ENCODE measurements at places on chromosomes 4 and X.

- no peak for DNase-seq
Observed at GRCh38 chrX:6708041-6708440, 173.1 kb upstream of the VCX3A start.

GRCh38 chrX:45502396-45502795 lies 301.7 kb upstream of the DIPK2B start:
- no peak for DNase-seq

GRCh38 chr4:47837908-47838294 lies at the start of gene CORIN:
Gene CORIN (minus strand): TSS chr4:47838067. CDS start chr4:47837949, 118 bp downstream.
- DNase-seq = no peak

DNA sequence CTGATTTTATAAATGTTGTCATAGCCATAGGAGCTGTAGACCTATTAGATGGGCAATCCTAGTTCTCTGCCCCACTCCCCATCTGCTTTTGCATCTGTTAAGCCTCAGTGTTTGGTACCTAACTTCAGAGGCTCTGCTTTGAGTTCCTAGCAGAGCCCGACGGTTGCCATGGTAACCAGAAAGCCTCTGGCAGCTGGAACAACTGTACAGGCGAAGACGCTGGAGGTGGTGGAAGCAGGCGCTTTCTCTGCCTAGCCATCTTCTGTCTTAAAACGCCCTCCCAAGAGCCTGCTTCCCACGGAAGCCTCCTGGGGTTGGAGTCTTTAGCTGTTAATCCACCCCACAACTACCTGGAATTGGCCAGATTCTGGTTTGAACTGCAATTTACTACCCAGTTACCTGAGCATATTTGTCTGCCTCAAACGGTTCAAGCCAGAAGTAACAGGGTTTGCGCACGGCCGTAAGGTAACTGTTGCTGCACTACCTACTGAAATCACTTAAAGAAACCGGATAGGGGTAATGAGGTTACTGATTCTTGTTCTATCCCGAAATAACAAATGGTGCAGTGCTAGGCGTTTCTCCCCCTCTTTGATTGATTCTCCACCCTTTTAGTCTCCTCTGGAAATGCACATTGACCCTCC lies 1.0 kb upstream of the GABRG1 start:
- DNase-seq = no peak

DNA sequence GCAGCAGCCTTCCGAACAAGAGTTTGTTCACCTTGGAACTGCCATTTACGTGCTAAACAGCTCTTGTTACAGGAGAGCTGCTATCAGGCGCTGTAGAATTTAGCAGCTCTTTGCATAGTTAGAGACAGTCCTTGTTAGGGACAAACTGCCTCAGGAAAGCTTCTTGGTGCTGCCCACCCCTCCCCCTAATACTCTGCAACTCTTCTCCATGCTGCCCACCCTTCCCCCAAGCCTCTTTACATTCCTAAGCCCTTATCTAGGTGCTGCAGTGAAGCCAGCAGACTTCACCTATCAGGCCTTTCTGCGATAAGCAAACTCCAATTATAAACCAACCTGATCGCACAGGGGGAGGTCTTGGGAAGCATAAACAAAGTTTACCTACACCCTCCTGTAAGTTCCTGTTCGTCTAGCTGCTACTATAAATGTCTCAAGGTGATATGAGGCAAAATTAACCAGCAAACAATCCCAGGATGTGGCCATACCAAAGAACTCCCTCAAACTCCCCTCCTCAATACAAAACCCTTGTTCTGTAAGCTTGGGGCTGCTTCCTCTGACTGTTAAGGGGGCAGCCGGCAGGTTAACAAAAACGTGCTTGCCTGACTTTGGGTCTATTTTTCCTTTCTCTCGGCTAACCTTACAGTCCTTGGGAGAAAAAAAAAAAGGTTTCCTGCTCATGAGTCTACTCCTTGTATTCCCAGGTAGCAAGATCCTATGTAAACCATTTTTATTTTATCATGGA lies 74.0 kb upstream of the GC start:
- no peak for DNase-seq

GRCh38 chr4:186095406-186095805 lies 9.1 kb upstream of the FAM149A start:
- no peak for DNase-seq

- peak; percentile 13 for DNase-seq
Observed at GRCh38 chrX:129726307-129727111, 12.3 kb upstream of the XPNPEP2 start.

DNA sequence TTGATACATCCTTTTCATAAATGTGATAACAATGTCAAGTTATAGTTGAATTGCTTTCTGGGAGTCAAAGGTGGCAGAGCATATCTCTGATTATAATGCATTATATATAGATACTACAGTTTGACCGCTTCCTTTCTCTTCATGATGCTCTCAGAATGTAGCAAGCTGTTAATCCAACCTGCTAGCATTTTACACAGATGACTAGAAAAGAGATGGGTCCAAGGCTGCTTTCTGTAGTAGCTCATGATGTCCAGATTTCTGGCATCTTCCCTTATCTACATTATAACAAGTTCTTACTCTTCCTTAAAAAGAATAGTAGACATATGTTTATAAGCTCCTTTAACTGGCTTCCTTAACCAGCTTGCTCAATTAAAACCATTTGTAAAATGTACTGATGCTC lies 192.0 kb downstream of the NWD2 start:
- DNase-seq = no peak

DNA sequence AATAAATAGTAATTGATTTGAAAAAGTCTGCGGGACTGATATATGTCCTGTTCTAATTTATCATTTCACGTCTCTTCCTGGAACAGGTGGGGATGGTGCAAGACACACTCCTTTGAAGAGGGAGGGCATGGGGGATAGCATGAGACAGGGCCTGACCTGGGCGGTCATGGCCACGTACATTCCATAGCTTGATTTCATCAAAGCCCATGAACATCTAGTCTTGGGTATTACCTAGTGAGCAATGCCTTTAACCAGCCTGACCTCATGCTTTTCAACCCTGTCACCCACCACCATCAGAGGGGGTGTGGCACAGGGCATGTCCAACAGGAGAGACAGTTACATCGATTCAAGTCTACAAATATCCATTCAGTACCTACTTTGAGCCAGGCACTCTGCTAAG lies 52.3 kb upstream of the HOPX start:
- no peak for DNase-seq

GRCh38 chr4:132502096-132502552 lies 647.0 kb upstream of the PCDH10 start:
- DNase-seq = no peak

GRCh38 chrX:19776753-19777152 lies 110.6 kb downstream of the SH3KBP1 start:
- DNase-seq = no peak

DNA sequence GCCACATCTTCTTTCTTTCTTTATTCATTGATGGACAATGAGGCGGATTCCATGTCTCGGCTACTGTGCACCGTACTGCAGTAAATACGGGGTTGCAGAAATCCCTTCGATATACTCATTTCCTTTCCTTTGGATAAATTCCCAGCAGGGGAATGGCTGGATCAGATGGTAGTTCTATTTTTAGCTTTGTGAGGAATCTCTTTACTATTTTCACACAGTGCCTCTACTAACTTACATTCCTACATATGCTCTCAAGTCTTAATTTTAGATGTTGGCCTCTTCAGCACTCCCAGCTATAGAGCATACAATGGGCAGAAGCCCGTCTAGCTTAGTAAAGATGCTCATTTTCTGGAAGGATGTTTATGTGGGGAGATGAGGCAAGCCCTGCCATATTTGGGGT lies 317.4 kb downstream of the ASMT start:
- DNase-seq = no peak
